Stimulated activated CD4-positive, alpha-beta T cell treated with anti-CD3 and anti-CD28 coated beads, Interleukin-1b, Interleukin-23, amount 100 ng/mL, for 48 hours (primary cell): ENCODE measurements at places on chromosomes 7 and 10.

DNA sequence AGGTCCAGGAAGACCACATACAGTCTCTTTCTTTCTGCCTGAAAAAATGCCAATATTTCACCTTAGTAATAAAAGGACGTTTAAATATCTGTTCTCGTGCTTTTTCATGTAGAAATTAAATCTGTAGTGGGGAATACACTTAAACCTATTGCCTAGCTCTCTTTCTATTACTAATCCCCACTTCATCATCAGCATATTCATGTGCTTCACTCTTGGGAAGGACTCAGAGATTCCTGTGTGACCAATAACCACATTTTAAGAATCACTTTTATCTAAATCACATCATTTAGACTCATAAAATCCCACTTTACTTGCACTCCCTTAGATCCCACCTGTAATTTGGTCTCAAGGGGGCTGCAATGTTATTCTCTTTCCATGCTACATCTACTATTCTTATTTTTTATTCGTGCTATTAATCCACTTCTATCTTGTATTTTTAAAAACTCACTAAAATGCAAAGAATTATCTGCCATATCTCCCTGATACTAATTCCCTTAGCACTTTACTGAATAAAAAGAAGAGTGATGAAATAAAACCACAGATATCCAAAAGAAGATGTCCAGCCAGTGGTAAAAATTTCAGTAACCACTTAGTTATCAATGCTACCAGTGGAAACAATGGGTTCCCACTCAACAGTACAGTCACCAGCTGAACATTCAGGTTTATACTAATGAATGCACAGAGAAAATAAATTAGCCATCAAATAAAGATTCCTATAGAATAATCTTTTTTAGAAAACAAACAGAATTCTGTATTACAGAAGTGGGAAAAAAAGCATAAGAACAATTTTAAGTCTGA, 102.1 kb downstream of the PPP1R17 start:
- no peak for DNase-seq

DNA sequence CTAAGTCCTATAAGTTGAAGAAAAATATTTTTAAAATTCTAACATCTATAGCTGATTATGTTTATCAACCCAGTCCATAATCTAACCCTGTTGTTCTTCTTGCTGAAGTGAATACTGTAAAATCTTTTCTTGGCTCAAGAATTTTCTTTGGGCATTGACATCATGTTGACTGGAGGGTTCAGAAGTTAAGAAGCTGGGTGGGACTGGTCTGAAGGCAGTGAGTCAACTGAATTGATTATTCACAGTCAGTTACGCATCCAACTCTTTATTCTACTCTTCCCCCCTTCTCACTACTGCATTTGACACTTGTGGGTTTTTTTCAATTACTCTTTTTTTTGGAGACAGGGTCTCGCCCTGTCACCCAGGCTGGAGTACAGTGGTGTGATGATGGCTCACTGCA, 31.0 kb downstream of the DENND2A start:
- DNase-seq: no peak

- no peak for DNase-seq
Measured at GRCh38 chr10:73796766-73797165, 11.4 kb downstream of the ZSWIM8 start.

GRCh38 chr7:119999738-120000475, 273.1 kb upstream of the KCND2 start:
- no peak for DNase-seq

GRCh38 chr10:32171204-32171603, 115.0 kb upstream of the KIF5B start:
- DNase-seq: no peak

DNA sequence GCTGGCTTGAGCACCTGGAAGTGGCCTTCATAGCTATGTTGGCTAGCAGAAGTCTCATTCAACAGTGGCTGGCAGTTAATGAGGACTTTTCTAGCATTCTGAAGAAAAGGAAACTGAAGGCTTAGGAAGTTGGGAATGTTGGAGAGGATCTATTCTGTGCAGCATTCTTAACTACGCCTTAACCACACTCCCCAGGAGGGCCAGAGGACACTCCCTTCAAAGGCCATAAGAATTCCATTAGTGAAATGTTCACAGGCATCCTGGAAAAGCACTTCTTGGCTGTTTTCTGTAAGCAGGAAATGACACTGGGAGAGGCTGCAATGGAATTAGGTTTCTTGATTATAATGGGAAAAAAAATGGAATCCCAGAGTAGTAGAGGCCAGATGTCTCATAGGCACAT, 188.9 kb downstream of the ARHGAP12 start:
- DNase-seq: no peak

- DNase-seq: no peak
Measured at GRCh38 chr10:62115321-62115720, 153.3 kb downstream of the RTKN2 start.

- DNase-seq: no peak
Measured at GRCh38 chr7:1544178-1544895, 11.7 kb downstream of the TMEM184A start.

DNA sequence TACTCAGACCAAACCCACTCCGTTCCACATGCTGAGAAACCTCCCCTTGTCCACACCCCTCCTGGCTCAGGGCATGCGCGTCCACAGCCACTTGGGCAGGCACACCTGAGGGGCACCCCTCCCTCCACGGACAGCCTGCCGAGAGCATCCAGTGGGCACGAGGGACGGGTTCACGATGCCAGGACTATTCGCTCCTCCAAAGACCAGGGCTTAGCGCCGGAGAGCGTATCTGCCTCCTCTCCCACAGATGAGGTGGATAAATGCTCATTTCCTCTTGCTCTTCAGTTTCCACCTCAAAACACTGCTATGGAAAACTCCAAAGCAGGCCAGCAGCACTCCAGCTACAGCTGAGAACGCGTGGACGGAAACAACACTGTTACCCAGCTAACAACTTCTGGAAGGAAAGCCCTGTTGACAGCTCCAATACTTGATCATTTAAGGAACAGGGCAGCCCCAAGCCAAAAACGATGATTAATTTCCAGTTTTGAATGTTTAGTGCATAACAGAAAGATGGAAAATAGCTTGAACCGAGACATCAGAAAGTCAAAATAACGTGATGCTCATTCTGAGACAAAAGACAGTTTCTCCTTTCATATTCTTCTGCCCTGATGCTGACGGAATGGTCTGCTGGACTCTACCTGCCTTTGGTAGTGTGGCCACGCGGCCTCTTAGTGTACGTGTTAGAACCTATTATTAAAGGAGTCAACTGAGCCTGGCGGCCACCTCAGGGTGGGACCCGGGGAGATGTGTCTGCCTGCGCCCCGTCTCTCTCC, 204.7 kb downstream of the DNAJB6 start:
- no peak for DNase-seq

GRCh38 chr7:36692456-36692855, 31.8 kb downstream of the AOAH start:
- DNase-seq: no peak

GRCh38 chr7:133071506-133071905, 10.4 kb downstream of the CHCHD3 start:
- DNase-seq: no peak

DNA sequence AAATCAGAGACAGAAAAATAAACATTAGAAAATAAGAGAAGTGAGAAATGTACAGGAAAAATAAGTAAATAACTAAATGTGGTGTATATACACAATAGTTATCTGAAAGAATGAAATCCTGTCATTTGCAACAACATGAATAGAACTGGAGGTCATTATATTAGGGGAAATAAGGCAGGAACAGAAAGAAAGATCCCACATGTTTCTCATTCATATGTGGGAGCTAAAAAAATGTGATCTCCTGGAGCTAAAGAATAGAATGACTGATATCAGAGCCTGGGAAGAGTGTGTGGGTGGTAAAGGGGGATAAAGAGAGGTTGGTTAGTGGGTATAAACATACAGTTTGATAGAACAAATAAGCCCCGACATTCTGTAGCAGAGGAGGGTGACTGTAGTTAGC, 27.3 kb downstream of the PLXDC2 start:
- no peak for DNase-seq

DNA sequence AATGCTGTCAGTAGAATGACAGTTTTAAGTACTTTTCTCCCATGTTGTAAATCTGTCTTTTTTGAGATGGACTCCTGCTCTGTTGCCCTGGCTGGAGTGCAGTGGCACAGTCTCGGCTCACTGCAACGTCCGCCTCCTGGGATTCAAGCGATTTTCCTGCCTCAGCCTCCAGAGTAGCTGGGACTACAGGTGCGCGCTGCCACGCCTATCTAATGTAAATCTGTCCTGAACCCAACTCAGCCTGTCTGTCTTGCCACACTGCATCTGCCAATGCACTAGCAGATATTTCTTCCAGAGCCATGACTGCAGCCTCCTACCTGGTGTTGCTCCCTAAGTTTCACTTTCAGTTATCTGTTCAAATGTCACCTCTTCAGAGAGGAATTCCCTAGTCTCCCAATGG, 264.1 kb downstream of the PHF14 start:
- no peak for DNase-seq

GRCh38 chr10:62511238-62511637, 137.1 kb downstream of the ZNF365 start:
- no peak for DNase-seq

- DNase-seq: no peak
Measured at GRCh38 chr10:122555442-122555841, 5.1 kb upstream of the DMBT1 start.

DNA sequence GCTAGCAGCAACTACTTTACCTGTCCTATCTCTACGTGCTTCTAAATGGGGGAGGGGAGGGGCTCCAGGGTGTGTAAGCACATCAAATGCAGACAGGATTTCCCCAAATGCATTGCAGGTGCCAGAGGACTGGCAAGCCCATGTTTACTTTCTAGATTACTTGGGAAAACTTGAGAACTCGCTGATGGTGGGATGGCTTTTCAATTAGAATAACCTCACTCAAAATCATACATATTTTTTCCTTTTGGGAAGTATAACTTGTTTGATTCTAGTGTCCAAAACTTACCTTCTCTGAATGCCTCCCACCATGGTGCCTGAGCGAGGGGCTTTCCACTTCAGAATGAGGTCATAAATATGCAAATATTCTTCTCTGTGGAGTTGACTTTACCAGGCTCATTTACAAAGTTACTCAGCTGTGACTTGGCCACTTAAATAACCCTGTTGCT, 191.3 kb upstream of the RHOBTB1 start:
- no peak for DNase-seq

GRCh38 chr10:99593312-99593711, 26.9 kb downstream of the SLC25A28 start:
- no peak for DNase-seq

- DNase-seq: no peak
Measured at GRCh38 chr7:46320956-46321355, 399.9 kb upstream of the IGFBP3 start.

DNA sequence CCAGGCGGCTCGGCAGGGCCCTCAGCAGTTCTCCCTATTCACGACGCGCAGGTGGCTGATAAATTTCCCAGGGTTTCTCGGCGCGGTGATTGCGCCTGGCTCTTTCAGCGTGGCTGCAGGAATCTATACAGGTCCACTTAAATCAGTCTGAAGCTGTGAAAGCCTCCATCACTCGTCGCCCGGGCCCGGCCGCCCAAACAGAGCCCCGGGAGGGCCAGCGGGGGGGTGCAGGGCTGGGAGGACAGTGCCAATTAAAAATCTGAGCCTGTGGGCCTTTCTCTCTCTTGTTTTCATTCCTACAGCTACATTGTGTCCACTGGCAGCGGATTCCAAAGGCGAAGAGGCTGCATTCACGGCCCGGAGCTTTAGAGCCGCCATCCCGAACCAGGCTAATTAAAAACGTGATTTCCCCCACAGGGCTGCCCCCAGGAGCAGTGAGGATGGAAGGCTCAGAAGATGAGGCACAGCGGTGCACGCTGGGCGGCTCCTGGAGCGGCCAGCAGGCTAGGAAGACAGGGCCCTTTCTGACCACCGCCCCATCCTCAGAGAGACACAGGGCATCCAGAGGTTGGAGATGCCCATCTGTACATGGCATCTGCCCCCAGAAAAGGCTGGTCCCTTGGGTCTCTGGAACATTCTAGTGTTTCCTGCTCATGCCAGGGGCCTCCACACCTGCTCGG, 100.7 kb downstream of the FAM53B start:
- DNase-seq: no peak

GRCh38 chr10:77290528-77291155, 347.0 kb downstream of the KCNMA1 start:
- no peak for DNase-seq

DNA sequence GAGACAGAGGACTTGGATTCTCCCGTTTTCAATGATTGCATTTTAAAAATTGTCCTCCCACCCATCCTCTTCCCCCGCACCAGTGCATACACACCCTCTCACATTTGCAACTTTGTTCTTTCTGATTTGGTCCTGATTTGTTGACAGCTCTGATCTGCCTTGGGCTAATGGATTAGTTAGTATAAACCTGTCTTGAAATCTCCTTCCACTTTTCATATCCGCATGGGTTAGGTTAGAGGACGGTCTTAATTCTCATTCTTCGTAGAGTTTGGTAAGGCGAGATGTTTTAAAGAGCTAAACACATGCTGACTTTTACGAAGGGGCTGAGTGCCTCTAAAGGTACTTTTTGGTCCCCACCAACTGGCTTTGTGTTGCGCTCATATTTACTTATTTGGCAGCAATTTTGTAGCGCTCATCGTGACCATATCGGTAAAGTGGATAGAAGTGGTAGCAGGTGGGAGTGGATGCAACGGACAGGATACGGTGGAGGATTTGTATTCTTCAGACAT, 1.1 kb downstream of the AHR start:
- peak; percentile 6 for DNase-seq

DNA sequence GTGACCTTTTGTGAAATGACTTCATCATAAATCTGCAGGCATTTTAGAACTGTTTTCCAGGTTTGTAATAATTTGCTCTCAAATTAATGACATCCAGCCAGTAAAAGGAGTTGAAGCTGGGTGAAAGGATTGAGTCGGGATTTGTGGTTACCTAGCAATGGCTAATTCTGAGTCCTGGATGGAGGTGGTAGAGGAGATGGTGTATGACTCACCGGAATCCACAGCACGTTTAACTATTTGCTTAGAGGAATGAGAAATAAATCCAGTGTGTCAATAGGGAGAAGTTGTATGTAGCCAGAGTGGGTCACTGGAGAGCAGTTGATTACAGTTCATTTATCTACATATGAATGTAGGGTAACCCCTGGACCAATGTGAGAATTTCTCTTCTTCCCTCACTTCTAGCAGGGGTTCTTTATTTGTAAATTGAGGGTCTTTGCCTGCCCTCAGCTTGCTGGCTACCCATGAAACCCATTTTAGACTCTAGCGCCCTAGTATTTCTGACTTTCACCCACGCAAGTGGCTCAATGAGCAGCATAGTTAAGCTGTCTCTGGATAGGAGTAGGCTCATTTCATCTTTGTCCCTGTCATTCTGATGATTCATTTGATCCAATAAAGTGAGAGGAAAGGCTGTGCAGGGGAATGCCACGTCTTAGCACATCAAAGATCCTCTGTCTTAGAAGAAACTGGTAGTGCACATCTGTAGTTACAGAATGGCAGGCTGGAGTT, 547.8 kb downstream of the SORCS3 start:
- DNase-seq: no peak

GRCh38 chr7:158911145-158911544, 54.8 kb downstream of the DYNC2I1 start:
- no peak for DNase-seq

- DNase-seq: no peak
Measured at GRCh38 chr10:58998924-58999713, 177.3 kb upstream of the PHYHIPL start.
